ENCODE measurements at places on chromosomes 1 and 21.

DNA sequence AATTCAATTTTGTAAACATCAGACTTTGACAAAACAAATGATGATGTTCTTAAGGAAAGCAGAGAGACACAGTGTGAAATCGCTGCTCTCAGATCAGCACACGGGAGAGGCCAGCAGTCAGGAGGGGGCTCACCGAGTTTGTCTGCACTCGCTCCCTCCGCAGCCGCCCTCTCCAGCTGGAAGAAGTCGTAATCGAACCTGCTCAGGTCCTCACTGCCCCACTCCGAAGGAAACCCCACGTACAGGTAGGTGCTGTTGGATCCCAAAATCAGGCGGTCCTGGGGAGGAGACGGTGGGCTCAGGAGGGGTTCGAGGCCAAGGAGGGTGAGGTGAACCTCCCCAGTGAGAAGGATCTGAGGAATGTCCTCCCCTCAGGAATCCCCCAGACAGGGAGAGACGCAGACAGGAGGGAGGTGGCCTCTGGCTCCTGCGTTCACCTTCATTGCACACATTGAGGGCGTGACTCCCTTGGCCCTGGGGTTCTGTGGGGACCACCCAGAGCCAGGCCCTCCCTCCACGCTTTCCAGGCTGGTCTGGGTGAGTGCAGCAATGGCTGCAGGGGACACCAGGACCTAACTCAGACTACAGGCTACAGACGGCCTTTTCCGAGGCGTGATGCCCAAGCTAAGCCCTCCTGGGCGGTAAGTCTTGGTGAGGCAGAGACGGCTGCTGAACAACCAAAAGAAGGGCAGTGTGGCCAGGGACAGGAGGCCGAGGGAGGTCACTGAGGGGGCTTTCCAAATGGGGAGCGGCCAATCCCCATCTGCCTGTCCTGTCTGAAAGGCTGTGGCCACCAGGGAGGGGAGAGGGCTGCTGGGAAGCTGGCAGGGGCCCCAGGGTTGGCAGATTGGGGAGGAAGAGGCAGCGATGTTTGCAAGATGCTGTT is 65.5 kb downstream of the SCCPDH start:
- no peaks in the 10 kb centered on the region for H3K36me3 ChIP-seq
- DNase-seq: peak; percentile 30
- no peak overlapping the region for H3K27ac ChIP-seq
- no peak overlapping the region for H3K4me3 ChIP-seq

- no peak overlapping the region for H3K4me3 ChIP-seq
- no peak for DNase-seq
- H3K36me3 ChIP-seq: no peaks in the 10 kb centered on the region
- no peak overlapping the region for H3K27ac ChIP-seq
Measured at GRCh38 chr1:10947691-10948462, 64.6 kb upstream of the TARDBP start.

DNA sequence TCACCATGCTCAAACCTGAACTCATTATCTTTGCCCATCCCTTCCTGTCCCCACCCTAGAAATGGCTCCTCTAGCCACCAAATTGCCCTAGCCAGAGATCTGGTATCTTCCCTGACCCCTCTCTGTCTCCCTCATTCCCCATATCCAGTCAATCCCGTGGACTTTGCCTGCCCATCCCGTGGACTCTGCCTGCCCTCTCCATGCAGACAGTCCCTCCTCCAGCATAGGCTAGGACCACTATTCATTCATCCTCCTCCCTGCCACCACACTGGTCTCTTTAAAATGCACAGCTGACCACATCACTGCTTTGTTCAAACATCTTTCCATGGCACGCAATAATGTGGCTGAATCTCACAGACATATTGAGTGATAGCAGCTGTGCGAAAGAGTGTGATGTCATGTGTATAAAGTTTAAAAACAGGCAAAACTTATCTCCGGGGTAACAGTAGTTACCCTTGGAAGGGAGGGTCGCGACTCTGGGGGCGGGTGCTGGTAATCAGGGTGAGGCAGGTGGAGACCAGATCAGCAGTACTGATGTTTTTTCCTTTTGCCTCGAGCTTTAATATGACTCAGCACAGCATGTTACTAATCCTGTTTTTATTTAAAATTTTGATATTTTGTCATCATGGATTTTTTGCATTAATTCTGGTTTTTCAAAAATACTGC is 4.8 kb upstream of the SLC2A1 start:
- H3K36me3 ChIP-seq: no peaks in the 10 kb centered on the region
- no peak overlapping the region for H3K4me3 ChIP-seq
- DNase-seq: no peak
- no peaks in the 10 kb centered on the region for H3K27me3 ChIP-seq
- H3K4me1 ChIP-seq: peaks cover 21% of the 10 kb centered on the region

- peaks cover 17% of the 10 kb centered on the region for H3K4me1 ChIP-seq
- peak overlapping the region; percentile 54 for H3K4me3 ChIP-seq
- H3K27ac ChIP-seq: peak overlapping the region; percentile 58
- no peaks in the 10 kb centered on the region for H3K27me3 ChIP-seq
Measured at GRCh38 chr1:36084497-36085115, 712 bp downstream of the TEKT2 start.

GRCh38 chr1:219781491-219781890 is 146.9 kb downstream of the SLC30A10 start:
- H3K27ac ChIP-seq: no peak overlapping the region
- no peak overlapping the region for H3K4me3 ChIP-seq
- no peaks in the 10 kb centered on the region for H3K36me3 ChIP-seq
- no peak for DNase-seq
- H3K4me1 ChIP-seq: peaks cover 13% of the 10 kb centered on the region

DNA sequence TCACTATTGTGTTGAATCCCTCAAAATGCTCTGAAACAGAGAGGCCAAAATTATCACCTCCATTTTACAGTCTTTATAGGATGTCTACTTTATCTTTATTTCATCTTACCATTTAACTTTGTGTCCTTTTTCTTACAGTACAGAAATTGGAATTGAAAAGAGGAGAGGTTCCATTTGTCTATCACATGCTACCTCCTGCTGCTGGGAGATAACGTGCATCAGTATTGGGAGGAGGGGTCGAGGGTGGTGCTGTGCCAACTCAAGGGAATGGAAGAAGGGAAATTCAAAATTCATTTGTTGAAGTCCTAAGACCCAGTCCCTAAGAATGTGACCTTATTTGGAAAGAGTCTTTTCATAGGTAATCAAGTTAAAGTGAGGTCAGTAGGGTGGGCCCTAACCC is 85.3 kb downstream of the HHIPL2 start:
- DNase-seq: no peak
- H3K4me1 ChIP-seq: peaks cover 4% of the 10 kb centered on the region
- no peak overlapping the region for H3K27ac ChIP-seq
- H3K27me3 ChIP-seq: no peaks in the 10 kb centered on the region
- no peaks in the 10 kb centered on the region for H3K36me3 ChIP-seq

GRCh38 chr1:183569801-183570200 is 20.5 kb downstream of the NCF2 start:
- no peak for DNase-seq
- H3K36me3 ChIP-seq: no peaks in the 10 kb centered on the region
- H3K4me3 ChIP-seq: no peak overlapping the region
- no peaks in the 10 kb centered on the region for H3K4me1 ChIP-seq
- no peaks in the 10 kb centered on the region for H3K27me3 ChIP-seq
- no peak overlapping the region for H3K27ac ChIP-seq

GRCh38 chr1:8651236-8651890 is 166.1 kb downstream of the RERE start:
- DNase-seq: no peak
- no peak overlapping the region for H3K27ac ChIP-seq
- peaks cover 27% of the 10 kb centered on the region for H3K4me1 ChIP-seq
- no peaks in the 10 kb centered on the region for H3K36me3 ChIP-seq
- no peaks in the 10 kb centered on the region for H3K27me3 ChIP-seq

DNA sequence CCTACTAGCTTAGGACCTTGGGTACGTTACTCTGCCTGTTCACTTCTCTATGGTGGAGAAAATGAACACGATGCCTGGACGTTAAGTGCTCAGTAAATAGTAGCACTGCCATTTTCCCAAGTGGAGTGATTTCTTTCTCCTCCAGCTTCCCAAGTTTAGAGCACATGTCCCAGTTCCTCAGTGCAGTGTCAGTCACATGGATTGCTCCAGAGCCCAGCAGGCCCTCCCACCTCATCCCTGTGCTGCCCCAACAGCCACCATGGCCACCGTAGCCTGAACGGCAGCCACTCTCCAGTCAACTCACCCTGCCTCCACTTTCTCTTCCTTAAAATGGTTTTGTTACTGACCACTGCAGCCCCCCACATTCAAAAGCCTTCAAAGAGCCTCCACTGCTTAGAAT is 8.5 kb downstream of the STMN1 start:
- H3K4me1 ChIP-seq: peaks cover 19% of the 10 kb centered on the region
- peaks cover 51% of the 10 kb centered on the region for H3K36me3 ChIP-seq
- H3K27me3 ChIP-seq: no peaks in the 10 kb centered on the region

- H3K4me1 ChIP-seq: no peaks in the 10 kb centered on the region
- no peaks in the 10 kb centered on the region for H3K36me3 ChIP-seq
- no peak overlapping the region for H3K27ac ChIP-seq
- H3K4me3 ChIP-seq: no peak overlapping the region
- no peaks in the 10 kb centered on the region for H3K27me3 ChIP-seq
- no peak for DNase-seq
Measured at GRCh38 chr21:38097789-38098188, 159.0 kb upstream of the KCNJ15 start.

DNA sequence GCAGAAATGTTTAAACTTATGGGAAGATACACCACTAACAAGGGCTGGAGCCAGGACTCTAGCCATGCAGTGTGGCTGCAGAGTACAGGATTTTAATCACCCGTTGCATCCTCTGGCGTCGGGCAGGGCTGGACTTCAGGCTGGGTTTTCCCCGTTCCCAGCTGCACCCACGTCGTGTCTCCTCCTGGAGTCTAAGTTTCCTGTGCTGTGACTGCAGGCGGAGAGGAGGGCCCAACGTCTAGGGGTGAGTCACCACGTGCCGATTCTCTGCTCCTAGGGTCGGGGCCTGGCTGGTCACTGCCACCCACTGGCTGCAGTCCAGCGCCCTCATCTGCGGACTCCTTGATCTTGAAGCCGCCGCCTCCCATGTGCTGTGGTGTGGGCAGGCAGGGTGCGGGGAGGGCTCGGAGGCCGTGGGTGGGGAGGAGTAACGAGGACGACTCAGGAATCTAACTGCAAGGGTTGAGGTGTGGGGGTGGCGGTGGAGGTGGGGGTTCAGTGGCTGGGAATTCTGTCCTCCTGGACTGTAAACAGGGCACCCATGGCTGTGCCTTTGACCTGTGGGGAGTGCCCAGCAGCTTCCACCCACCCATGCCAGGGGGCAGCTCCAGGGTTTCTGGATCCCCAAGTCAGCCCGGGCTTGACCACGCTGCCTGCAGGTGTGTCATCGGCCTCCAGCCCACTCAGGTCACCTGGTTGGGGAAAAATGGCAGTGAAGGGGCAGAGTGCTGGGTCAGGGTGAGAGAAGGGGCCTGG is 77.8 kb downstream of the ALPL start:
- no peak overlapping the region for H3K27ac ChIP-seq
- H3K4me3 ChIP-seq: no peak overlapping the region
- no peaks in the 10 kb centered on the region for H3K36me3 ChIP-seq
- DNase-seq: peak; percentile 80
- peaks cover 28% of the 10 kb centered on the region for H3K4me1 ChIP-seq

- no peak overlapping the region for H3K4me3 ChIP-seq
- no peaks in the 10 kb centered on the region for H3K36me3 ChIP-seq
- peak overlapping the region; percentile 39 for H3K27ac ChIP-seq
- DNase-seq: peak; percentile 89
Measured at GRCh38 chr21:45910548-45911221, 70.9 kb upstream of the COL6A1 start.

GRCh38 chr21:32406405-32406804 is 6.1 kb upstream of the EVA1C start:
- no peaks in the 10 kb centered on the region for H3K27me3 ChIP-seq
- peaks cover 1% of the 10 kb centered on the region for H3K4me1 ChIP-seq
- no peak for DNase-seq
- no peak overlapping the region for H3K27ac ChIP-seq
- no peaks in the 10 kb centered on the region for H3K36me3 ChIP-seq
- no peak overlapping the region for H3K4me3 ChIP-seq
